Right ventricle myocardium superior (tissue), 1 donor: ENCODE measurements at places on chromosomes 2 and 18. TPM values are rescaled to one million over a fixed set of nuclear protein-coding genes. Genes with fewer than 3 reads are reported as not detected.

- no peak for DNase-seq
Measured at GRCh38 chr2:879540-879939, 71.1 kb upstream of the SNTG2 start.

DNA sequence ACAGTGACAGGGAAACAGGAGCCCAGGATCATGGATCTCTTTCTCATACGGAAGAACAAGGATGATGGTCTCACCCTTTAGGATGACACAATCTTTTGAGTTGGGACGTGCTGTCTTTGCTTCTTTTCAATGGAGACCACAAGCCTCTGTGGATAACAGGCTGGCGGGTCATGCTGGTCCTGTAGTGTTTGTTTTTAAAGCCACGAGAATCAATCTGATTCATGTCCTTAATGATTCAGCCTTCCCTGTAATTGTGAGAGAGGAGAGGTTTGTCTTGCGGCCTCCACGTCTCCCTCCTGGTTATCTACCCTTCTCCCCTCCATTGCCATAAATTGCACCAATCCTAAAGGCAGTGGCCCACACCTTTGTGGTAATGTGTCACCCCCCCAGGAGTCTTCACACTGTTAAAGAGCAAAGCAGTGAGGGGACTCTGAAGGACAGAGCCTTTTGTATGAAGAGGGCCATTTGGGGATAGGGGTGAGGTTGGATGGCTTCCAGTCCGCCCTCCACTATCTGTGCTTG, 87.7 kb upstream of the TGFA start:
- DNase-seq, result no peak

DNA sequence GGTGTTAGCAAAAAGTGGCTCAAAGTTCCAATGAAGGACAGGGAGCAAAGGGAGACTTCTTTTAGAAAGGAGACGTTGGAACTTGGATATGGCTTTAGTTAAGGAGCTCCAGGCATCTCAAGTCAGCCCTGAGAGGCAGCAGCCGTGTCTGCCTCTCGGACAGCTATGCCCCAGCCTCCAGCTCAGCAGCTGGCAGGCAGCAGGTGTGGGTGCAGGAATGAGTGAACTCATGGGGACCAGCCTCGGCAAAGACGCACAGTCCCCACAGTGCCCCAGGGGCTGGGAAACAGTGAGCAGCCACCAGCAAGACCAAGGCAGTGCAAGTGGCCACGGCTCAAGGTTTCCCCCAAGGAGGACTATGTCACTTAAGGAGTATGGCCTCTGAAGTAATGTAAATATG, 1.6 kb upstream of the LRRFIP1 start:
- DNase-seq, result no peak

- no peak for DNase-seq
Measured at GRCh38 chr2:100844514-100844913, 24.6 kb downstream of the NPAS2 start.

DNA sequence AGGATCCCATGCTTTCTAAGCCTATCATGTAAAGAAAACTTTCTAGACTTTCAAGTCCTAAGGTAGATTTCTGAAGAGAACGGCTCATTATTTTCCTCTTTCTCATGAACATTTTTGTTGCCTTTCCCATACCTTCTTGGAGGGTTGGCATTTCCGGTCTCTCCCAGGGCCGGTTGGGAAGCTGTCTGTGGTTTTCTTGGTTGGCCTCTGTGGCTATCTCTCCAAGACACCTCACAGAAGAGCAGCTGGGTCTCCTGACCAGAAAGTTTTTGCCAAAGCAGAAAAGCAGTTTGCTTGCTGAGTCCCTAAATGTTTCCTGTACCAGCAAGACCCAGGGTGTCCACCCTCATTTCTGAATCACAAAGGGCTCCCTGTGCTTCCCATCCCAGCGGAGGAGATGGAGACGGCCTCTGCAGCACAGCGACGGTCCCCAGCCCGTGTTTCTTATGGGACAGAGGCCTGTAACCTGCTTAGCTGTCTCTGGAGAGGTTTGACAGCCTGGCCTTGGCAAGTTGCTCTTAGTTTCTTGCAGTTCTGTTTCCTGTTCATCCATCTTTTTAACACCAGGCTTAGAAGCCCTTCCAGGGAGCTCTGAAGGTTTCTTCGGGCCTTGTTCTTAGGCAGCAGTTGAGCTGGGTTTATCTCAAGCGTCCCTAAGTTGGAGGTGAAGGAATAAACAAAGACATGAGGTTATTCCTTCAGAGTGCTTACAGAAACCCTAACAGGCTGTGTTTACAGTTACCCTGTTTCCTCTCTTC, 39.8 kb downstream of the GREB1 start:
- DNase-seq, result no peak

- no peak for DNase-seq
Measured at GRCh38 chr2:157990173-157990572, 111.5 kb upstream of the UPP2 start.

DNA sequence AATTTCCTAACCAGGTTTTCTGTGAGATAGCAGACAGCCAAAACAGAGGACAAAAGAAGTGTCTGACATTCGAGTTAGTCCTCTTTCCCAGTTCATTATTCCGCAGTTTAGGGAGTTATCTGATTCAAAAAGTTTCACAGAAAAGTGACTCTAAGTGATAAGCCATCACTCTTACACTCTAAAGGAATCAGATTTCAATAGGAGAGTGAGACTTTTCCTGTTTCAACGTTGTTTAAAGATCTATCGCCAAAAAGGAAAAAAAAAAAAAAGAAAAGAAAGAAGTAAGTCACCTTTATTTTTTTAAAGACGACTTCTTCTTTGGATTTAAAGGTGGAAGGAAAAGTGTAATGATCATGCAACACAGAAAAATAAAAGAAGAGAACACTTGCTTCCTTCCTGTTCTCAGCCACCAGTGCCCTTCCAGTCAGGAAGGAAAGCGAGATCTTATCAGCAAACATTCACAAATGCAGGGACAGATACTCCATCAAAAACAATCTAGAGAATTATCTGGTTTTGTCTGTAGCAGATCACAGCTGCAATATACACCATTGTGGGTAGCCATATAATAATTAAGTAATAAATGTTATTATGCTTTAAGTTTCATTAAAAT, 49.8 kb downstream of the TFPI start:
- no peak for DNase-seq

DNA sequence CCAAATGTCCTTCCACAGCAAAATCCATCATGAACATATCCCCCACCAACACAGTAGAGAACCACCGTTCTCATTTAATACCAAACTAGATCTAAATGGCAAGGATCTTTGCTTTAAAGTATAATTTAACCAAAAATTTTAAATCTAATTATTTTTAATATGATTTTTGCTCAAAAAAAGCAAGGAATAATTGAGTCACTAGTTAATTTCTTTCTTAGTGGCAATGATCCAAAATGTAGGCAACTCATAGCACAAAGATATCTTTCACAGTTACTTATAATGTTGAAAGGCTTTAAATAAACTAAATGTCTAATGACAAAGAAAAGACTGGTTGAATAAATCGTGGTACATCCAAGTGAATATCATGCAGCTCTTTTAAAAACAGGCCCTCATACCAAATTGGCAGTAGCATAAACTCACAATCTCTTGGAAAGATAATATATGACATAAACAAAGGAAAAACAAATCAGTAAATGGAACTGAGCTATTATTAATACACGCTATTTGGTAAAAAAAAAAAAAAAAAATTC, 20.3 kb downstream of the PTPN2 start:
- DNase-seq, result no peak

DNA sequence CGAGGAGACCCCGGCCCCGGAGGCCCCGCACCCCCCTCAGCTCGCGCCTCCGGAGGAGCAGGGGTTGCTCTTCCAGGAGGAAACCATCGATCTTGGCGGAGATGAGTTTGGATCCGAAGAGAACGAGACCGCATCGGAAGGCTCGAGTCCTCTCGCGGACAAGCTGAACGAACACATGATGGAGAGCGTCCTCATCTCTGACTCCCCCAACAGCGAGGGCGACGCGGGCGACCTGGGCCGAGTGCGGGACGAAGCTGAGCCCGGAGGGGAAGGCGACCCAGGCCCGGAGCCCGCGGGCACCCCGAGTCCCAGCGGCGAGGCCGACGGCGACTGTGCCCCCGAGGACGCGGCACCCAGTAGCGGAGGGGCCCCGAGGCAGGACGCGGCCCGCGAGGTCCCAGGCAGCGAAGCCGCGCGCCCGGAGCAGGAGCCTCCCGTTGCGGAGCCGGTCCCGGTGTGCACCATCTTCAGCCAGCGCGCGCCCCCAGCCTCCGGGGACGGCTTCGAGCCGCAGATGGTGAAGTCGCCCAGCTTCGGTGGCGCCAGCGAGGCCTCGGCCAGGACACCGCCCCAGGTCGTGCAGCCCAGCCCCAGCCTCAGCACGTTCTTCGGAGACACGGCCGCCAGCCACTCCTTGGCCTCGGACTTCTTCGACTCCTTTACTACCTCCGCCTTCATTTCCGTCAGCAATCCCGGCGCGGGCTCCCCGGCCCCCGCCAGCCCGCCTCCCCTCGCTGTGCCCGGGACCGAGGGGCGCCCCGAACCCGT, 8.3 kb downstream of the TRAPPC12 start:
- DNase-seq, result no peak

GRCh38 chr2:100142393-100142792, at the start of gene AFF3:
AFF3 (minus strand) TSS chr2:100142590; CDS start chr2:100104454, 38,136 bp downstream.
- no peak for DNase-seq

DNA sequence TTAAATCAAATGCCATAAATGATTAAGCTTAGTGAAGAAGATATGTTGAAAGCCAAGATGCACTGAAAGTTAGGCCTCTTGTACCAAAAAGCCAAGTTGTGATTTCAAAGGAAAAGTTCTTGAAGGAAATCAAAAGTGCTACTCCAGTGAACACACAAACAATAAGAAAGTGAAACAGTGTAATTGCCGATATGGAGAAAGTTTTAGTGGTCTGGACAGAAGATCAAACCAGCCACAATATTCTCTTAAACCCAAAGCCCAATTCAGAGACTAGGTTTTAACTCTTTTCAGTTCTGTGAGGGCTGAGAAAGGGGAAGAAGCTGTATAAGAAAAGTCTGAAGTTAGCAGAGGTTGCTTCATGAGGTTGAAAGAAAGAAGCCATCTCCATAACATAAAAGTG, 101.8 kb upstream of the RPE start:
- no peak for DNase-seq

The SRD5A2 gene
- not detected for total RNA-seq

The UGT1A8 gene
- not detected for total RNA-seq

The CRIM1 gene
- total RNA-seq, result 17.2 TPM

The TRABD2A gene
- total RNA-seq, result 0.56 TPM
